ENCODE measurements at places on chromosomes 3 and 15.
A peak's percentile ranks its signal among the peaks of the same experiment; 100 is the strongest.

DNA sequence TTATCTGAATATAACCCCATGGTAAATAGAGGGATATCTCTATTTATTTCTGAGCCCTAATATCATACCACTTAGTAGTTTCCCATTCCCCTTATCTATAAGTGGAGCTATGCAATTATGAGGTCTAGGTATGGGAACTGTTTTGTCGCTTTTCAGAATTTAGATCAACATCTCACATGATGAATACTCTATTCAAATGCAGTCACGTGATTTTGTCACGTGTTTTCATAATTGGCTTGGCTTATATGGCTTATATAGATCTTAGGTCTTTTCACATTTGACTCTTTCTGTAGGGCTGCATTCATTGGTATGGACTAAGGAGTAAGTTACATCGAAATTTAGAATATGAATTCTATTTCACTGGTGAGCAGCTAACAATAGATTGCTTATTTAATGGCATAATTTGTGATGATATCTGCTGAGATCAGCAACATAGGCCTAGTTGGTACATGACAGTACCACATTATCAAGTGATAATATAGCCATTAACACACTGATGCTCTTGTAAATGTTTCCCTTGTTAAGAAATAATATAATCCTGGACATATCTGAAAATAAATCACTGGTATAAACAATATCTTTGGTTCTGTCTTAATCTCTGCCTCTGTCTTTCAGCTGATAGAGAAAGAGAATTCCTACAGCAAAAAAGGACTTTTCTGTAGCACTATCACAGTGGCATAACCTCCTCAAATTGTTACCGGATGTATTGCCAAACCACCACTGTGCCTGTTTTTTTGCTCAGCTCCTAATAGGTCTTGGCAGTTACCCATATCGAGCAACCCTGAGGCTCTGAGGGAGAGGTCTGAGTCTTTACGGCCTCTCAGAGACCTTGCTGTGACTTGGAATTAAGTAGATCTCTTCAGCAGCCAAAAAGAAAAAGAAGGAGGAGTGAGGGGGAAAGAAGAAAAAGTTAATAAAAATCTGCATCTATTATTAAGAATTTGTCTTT lies 357.1 kb downstream of the ZPLD1 start:
- DNase-seq: no peak

DNA sequence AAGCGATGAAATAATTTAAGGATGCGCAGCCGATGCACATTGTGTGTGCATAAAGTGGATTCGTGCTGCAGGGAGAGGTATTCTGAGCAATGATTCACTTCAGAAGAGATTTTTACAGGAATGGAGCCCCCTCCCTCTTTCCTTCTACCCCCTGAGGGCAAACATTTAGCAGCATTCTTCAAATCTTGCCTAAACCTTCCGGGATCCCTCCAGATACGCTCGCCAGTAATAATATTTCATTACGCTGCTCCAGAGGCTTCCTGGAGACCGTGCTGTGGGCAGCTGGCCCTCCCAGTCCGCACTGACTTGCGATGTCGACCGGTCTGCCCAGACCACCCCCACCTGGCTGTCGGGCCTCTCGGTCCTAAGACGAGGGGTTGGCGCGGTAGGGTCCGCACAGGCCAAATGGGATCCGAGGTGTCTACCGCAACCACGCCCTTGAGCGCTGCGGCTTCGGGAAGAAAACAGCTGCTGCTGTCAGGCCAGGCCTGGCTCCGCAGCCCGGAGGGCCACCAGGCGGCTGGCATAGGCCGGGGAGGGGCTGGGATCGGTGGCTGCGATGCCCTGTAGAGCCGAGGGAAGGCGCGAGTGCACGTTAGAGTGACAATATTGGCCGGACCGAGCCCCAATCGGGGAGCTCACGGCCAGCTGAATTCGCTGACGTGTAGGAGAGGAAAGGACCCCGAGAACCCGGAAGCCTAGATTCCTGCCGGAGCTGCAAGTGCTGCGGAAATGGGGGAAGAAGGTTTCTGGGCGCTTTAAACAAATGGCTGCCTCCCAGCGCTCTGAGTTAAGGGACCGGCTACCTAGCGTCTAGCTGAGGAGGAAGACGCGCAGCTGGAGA lies 14.3 kb downstream of the ZIC4 start:
- no peak for DNase-seq

DNA sequence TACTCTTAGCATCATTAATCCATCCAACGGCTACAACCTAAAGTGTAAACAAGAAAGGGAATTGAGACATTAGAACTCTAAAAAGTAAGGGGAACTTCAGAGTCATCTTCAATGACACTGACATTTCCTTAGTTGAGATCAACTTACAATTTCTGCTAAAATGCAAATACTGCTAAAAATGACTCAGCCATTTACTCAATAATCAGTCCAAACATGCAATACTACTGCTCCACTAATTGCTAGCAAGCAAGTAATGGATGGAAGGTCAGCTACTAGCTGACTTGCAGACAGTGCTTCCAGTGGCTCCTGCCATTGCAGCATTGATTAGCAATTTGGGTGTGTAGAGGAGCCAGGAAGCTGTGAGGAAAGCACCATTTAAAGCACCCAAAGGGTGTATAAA lies 28.4 kb downstream of the CD200R1L start:
- DNase-seq: no peak

DNA sequence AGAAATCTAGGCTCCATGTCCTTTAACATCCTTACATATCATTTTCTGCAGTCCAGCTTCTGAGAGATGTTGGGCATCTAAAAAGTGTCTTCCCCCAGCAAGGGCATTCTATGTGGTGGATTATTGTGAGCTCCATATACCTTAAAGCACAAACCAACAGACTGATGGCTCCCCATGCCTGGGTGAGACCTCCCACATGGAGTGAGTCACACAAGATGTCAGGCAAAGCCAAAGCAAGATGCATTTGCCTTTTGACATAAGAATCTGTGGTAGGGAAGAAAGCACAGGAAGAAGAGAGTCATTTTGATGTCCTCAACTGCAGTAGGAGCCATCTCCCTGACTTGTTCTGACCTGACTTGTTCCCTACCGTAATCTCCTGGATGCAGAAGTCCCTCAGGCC lies 238.7 kb upstream of the EIF1B start:
- no peak for DNase-seq

- peak; percentile 88 for DNase-seq
These were observed 71.1 kb downstream of the CCNL1 start for GRCh38 chr3:157088601-157089454.

- no peak for DNase-seq
These were observed 4.9 kb upstream of the MYZAP start for GRCh38 chr15:57586661-57587424.

GRCh38 chr3:8524656-8525399 lies 23.2 kb downstream of the LMCD1 start:
- no peak for DNase-seq

GRCh38 chr3:189267981-189268613 lies 96.3 kb downstream of the TPRG1 start:
- DNase-seq: no peak

DNA sequence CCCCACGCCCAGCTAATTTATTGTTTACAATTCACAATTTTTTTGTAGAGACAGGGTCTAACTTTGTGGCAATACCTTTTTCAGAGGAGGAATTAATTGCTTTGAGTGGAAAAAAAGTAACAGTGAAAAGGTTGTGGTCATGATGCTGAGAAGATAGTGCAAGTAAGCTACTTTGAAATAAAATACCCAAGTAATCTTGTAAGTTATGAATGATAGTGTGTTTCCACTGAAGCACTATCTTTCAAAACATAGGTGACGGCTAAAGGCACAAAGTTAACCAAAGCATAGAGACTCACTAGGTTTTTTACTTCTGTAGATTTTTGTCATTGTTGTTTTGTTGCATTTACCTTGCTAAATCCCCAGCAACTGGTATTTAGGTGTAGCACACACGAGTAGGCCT lies 101.2 kb upstream of the C15orf61 start:
- DNase-seq: no peak

- DNase-seq: no peak
These were observed 5.6 kb downstream of the GREM1 start for GRCh38 chr15:32723171-32723948.

- DNase-seq: no peak
These were observed 5.2 kb upstream of the MPI start for GRCh38 chr15:74884428-74885223.

- no peak for DNase-seq
These were observed 109.0 kb downstream of the CDIN1 start for GRCh38 chr15:36688310-36689011.

GRCh38 chr3:86175593-86176444 lies 815.1 kb downstream of the VGLL3 start:
- no peak for DNase-seq

DNA sequence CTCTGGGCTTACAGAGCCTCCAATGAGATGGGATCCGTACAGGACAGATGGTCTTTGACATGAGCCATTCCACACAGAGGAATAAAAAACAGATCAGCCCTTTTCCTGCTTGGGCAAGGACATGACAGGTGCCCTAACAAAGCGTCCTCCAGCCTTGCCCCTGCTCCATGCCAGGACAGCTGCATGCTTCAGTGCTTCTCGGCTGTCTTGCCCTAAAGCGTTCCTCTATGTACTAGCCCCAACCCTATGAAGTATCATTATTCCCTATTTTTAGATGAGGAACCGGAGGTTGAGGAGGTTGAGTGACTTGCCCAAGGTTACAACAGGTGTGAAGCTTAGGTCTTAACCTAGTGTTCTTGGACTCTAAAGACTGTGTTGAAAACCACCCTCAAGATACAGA lies 10.5 kb downstream of the POMGNT2 start:
- DNase-seq: no peak

- no peak for DNase-seq
These were observed 386.3 kb upstream of the NR2F2 start for GRCh38 chr15:95944193-95944592.

- no peak for DNase-seq
These were observed 43.2 kb upstream of the EPHB1 start for GRCh38 chr3:134751831-134752230.

- DNase-seq: no peak
These were observed 65.5 kb downstream of the GALK2 start for GRCh38 chr15:49235446-49236124.

- no peak for DNase-seq
These were observed 48.4 kb upstream of the CCDC80 start for GRCh38 chr3:112689385-112689784.

DNA sequence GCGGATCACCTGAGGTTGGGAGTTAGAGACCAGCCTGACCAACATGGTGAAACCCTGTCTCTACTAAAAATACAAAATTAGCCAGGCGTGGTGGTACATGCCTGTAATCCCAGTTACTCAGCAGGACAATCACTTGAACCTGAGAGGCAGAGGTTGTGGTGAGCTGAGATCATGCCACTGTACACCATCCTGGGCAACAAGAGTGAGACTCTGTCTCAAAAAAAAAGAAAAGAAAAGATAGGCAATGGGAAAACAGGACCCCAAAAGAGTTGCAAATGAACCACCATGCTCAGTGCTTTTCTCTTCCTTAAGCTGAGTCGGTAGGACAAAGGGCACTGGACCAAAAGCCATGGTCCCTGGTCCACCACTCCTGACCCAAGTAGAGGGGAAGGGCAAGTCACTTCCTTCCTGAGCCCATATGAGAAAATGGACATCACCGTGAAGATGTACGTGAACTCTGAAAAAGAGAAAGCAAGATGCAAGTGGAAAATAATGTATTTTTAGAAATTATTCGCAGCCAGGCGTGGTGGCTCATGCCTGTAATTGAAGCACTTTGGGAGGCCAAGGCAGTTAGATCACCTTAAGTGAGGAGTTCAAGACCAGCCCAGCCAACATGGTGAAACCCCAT lies 2.6 kb downstream of the ITGB5 start:
- no peak for DNase-seq

- DNase-seq: no peak
These were observed 20.9 kb downstream of the SLC6A6 start for GRCh38 chr3:14423197-14423743.

- DNase-seq: no peak
These were observed 41.7 kb upstream of the B3GNT5 start for GRCh38 chr3:183211352-183211751.

GRCh38 chr3:79497447-79498111 lies 270.2 kb downstream of the ROBO1 start:
- DNase-seq: no peak

DNA sequence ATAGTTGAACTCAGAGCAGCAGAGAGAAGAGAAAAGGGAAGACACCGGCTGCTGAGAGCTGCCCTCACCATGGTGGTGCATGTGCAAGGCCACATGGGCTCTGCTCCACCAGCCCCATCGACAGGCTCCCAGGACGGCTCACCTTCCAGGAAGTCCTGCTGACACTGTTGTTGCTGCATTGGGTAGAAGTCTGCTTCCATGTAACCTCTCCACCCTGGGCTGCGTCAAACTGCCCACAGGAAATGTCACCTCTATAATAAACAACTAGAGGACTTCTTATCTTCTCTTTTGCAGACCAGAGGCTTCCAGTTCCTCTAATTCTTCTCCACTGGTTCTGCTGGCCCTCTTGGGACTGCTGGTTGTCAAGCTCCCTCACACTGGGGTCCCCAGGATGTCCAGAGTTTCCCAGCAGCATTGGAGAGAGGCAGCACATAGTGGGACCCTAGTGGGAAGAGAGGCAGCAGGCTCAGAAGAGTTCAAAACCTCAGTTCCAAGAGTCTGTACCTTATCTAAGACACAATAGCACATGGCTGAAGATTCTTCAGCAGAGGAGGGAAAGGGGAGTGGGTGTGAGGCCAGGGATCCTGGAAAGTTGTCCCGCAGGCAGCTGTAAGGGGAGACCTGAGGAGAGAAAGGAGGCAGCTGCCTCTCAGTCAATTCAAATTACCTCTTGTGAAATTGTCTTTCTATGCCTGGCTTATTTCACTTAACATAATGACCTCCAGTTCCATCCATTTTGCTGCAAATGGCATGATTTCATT lies 5.8 kb upstream of the CCR3 start:
- DNase-seq: no peak

DNA sequence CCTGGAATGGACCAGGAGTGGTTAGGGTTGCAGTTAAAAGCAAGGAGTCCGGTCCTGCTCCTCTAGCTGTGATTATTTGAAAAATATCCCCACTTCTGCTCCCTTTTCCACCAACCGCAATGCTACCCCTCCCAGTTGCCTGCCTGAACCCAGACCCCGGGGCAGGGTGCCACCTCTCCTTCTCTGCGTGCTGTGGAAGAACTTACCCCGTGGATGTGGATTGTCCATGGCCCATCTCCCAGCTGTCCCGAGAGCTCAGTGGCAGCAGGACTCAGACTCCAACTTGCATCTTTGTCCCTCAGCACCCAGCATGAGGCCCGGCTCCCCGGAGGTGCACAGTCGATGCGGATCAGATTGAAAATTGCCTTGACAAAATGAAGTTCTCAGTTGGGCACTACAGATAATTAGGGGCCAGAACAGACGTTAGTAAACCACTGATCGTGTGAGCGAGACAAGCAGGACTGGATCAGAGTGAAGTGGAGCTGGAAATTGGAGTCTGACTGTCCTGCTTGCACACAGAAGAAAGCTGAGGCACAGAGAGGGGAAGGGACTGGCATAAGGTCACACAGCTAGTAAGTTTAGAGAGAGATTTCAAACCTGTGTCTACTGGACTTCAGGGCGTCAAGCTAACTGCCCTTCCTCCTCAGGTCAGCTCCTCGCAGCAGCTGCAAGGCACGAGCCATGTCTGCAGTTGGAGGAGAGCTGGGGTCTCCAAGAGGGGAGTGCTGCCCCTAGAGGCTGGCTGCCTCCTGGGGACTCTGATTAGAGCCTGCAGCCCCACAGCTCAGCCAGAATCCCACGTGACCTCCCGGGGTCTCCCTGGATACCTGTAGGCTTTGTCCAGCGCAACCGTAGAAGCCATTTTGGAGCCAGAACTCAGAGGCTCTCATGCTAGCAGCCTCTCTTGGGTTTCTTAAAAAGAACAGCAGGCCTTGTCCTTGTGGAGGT lies 14.7 kb downstream of the SLC6A1 start:
- no peak for DNase-seq

- DNase-seq: no peak
These were observed 36.8 kb downstream of the SNTN start for GRCh38 chr3:63689285-63689684.
